ENCODE measurements at places on chromosomes 4 and X.

GRCh38 chrX:70301716-70302115 is 11.8 kb downstream of the KIF4A start:
- no peak for DNase-seq

GRCh38 chr4:5503336-5503936 is 204.9 kb downstream of the EVC2 start:
- no peak for DNase-seq

GRCh38 chrX:136211766-136212556 is 39.2 kb downstream of the MAP7D3 start:
- DNase-seq = no peak

DNA sequence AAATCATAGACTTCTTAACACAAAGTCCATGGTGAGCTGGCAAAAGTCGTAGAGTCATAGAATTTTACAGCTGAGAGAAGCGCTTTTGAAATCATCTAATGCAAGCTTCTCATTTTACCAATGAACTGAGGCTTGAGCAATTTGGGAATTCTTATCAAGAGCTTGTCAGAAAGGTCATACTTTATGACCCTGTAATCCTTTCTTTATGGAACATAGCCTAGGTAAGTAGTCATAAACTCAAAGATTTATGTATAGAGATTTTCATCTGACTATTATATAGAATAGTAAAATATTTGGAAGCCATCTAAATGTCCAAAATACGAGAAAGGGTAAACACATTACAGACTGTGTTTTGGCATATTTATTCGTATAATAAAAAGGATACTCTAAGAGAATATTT is 563.5 kb downstream of the PCDH7 start:
- no peak for DNase-seq

- no peak for DNase-seq
Measured at GRCh38 chrX:45794323-45794994, 593.8 kb upstream of the DIPK2B start.

DNA sequence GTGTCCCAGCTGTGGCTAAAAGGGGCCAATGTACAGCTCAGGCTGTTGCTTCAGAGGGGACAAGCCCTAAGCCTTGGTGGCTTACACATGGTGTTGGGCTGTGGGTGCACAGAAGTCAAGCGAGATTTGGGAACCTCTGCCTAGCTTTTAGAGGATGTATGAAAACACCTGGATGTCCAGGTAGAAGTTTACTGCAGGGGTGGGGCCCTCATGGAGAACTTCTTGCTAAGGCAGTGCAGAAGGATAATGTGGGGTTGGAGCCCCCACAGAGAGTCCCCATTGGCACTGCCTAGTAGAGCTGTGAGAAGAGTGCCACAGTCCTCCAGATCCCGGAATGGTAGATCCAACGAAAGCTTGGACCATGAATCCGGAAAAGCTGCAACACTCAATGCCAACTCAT is 40.5 kb downstream of the UBA6 start:
- no peak for DNase-seq

DNA sequence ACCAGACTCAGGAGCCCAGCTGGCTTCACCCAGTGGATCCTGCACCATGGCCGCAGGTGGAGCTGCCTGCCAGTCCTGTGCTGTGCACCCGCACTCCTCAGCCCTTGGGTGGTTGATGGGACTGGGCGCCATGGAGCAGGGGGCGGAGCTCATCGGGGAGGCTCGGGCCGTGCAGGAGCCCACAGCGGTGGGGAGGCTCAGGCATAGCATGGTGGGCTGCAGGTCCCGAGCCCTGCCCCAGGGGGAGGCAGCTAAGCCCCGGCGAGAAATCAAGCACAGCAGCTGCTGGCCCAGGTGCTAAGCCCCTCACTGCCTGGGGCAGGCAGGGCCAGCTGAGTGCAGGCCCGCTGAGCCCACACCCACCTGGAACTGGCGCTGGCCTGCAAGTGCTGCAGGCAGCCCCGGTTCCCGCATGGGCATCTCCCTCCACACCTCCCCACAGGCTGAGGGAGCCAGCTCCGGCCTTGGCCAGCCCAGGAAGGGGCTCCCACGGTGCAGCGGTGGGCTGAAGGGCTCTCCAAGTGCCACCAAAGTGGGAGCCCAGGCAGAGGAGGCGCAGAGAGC is 464.1 kb upstream of the DIPK2B start:
- DNase-seq = no peak

- DNase-seq = no peak
Measured at GRCh38 chr4:114607056-114607455, 8.4 kb downstream of the UGT8 start.

GRCh38 chr4:150150629-150151062 is 72.4 kb downstream of the DCLK2 start:
- no peak for DNase-seq

Measured in NCI-H1048 (cell line).